AG10803 (cell line): ENCODE measurements at places on chromosomes 2 and 18.

GRCh38 chr2:29459445-29460179 lies 344.4 kb downstream of the CLIP4 start:
- peak; percentile 70 for DNase-seq

- DNase-seq: peak; percentile 93
Observed at GRCh38 chr2:67649331-67650261, 252.5 kb downstream of the ETAA1 start.

DNA sequence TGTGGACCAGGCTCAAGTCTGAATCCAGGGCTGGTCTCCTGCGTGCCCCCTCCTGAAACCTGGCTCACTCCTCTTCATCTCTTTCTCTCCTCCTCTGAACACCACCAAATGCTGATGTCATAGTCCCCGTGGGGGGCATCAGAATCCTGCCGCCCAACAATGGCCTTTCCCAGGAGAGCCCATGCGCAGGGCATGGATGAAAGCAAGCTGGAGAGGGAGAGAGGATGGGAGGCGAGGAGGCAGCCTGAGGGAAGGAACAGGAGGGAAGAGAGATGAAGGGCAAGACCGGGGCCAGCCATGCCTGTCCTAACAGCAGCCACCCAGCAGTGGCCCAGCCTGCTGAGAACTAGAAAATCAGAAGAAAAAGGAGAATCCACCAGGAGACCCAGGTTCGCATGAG lies 22.3 kb upstream of the LPIN1 start:
- DNase-seq: no peak

DNA sequence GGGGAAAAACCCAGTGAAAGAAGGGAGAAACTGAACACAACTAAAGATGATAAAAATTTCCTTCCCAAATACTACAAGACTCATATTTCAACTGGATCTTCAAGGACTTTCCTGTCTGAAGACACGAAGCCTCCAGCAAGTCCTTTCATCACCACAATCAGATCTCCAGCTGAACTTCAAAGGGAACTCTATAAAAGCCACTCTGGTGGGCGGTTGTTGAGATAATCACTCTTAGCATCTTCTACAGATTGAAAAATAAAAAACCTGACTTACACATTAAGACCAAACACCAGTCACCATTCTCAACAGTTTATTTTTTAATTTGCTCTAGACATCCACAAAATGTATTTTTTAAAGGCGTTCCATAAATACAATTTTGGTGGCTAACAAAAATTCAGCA lies 4.4 kb downstream of the REV1 start:
- no peak for DNase-seq

DNA sequence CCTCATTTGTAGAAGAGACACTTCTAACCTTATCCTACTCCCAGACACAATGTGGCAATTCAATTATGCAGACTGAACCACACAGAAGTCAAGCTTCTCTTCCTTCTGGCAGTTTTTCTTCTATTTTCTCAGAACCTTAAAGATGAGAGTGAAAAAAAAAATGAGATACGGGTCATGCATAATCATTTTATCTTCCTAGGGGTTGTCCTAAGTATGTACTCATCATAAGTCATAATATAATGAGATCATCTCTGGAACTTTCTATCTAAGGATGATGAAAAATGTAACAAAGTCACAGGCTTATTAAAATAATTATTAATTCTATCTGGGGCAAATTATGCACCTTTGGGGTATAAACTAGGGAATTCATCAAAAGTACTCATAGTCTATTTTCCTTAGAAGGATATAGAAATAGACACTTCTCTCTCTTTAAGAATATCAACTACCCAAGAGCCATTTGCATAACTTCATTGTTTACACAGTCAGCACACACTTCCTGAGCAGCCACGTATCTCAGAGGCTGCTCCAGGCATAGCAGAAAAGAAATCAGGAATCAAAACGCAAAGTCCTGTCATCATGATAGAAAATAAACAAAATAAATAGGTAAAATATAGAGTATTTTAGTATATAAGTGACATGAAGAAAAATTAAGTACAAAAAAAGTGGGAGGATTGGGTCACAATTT lies 345.9 kb upstream of the SPHKAP start:
- no peak for DNase-seq

- DNase-seq: peak; percentile 77
Observed at GRCh38 chr18:21191596-21192307, 50.3 kb upstream of the GREB1L start.

DNA sequence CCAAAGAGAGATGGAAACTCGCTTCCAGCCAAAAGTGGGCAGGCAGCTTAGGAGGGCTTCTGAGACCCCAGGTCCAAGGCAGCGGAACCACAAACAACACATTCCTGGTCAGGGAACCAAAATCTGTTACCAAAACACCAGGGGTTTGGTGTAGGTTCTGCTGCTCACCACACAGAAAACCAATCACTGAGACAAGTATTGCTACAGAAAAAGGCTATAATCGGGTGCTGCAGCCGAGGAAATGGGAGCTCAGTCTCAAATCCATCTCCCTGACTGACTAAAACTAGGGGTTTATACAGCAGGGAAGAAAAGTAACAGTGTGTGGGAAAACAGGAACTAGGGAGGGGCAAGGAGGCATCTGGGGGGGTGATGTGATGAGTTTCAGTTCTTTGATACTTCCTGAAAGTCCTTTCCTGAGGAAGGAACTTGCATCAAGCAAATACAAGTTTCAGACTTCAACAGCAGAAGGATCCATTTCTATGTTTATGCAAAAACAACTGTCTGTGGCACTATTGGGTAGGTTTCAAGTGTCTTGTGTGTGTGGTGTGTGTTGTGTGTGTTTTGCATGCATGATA lies 108.0 kb downstream of the FAM168B start:
- no peak for DNase-seq

DNA sequence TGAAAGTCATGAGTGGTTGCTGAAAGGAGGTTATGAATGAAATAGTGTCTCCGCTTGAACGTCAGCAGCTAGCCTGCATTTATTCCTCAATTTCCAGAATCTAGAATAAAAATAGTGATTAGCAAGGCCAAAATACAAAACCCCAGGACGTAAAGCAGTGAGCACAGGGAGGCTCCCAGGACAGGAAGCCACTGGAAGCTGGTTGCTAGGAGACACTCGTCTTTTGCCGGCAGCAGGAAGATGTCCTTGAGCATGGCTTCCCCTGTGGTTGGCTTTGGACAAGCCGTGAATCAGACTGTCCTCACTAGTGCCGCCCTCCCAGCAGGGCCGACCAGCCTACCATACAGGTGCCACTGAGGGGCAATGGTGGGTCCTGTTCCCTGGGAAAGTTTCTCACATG lies 374.4 kb downstream of the MTX2 start:
- no peak for DNase-seq

GRCh38 chr18:8301427-8302172 lies 307.6 kb upstream of the RAB12 start:
- peak; percentile 27 for DNase-seq

- no peak for DNase-seq
Observed at GRCh38 chr2:22821458-22821857, 563.5 kb upstream of the KLHL29 start.

- DNase-seq: no peak
Observed at GRCh38 chr2:183375821-183376220, 251.6 kb downstream of the NUP35 start.

- no peak for DNase-seq
Observed at GRCh38 chr2:86189782-86190416, 5.4 kb downstream of the IMMT start.

- DNase-seq: no peak
Observed at GRCh38 chr2:67642961-67643360, 245.8 kb downstream of the ETAA1 start.

DNA sequence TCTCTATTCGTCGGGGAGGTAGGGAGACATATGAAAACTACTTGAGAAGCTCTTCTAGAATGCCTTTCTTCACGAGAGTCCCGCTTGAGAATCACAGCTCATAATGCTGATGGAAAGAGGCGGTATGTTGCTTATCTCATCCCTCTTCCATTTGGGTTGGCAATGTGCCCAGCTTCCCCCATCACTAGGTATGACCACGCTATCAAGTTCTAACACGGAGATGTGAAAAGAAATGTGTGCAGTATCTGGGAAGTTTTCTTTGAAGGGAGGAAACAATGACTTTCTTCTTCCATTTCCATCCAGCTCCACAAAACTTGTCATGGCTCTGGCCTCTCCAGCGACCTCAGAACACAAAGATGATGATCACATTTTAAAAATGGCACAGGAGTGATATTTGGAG lies 742.4 kb downstream of the DCDC2C start:
- no peak for DNase-seq

GRCh38 chr2:5914811-5915611 lies 222.8 kb downstream of the SOX11 start:
- peak; percentile 58 for DNase-seq

DNA sequence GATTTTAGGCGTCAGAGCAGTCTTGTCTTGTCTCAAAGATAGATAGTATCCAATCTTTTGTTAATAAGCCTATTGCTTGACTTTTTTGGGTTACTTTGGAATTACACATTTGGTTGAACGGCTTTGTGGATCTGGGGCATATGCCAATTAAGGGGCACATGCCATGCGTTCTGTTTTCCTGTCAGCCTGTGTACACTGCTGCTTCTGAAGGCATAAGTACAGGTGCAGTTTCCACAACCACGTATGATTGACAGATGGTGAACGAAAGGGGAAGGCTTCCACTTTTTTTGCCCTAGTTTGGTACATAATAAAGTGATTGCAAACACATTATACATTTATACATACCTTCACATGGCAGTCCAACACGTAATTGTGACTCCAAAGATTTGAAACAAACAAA lies 102.3 kb downstream of the RAPH1 start:
- no peak for DNase-seq

GRCh38 chr2:145925591-145925990 lies 1405.7 kb upstream of the ZEB2 start:
- DNase-seq: no peak

DNA sequence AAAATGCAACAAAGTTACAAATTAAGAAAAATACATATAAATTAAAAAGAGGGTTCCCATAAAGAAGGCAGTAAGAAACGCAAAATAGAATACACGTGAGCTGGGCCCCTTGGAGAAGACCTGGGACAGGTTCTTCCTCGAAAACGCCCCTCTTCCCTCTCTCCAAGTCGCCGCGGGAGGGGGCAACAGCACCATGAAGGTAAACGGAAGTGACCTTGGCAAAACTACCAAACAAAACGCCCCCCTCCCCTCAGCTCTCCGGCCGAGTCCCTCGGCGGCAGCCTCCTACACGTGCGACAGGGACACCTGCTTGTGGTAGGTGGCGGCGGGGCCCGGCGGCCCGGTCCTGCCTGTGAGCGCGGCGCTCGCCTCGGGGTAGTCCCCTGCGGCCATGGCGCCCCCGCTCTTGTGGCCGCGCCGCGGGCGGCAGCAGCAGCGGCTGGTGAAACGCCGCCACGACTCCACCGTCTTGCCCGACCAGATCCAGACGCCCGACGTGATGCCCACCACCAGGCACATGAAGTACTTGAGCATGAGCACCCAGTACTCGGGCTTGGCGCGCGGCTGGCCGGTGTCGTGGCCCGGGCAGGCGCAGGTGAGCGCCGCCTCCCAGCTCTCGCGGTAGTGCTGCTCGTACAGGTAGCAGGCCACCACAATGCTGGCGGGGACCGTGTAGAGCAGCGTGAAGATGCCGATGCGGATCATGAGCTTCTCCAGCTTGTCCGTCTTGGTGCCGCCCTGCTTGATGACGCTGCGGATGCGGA lies 2.8 kb downstream of the FZD5 start:
- DNase-seq: no peak

DNA sequence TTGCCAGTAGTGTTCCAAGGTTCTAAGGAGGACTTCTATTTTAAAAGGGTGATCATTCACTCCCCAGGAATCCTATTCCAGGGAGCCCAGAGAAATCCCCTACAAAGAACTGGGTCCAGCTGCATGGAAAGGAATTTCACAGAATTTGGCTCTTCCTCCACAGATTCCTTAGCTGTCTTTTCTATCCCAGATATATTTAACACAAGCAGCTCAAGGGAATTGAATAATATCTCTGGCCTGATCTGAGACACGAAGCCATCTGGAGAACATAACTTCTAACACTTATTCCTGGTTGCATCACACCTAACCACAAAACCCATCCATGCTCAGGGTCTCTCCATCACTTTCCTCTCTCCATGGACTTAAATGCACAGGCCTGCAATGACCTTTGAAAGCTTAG lies 306.7 kb upstream of the ACVR2A start:
- peak; percentile 96 for DNase-seq

- DNase-seq: peak; percentile 94
Observed at GRCh38 chr2:28395334-28396061, 2.8 kb downstream of the FOSL2 start.

DNA sequence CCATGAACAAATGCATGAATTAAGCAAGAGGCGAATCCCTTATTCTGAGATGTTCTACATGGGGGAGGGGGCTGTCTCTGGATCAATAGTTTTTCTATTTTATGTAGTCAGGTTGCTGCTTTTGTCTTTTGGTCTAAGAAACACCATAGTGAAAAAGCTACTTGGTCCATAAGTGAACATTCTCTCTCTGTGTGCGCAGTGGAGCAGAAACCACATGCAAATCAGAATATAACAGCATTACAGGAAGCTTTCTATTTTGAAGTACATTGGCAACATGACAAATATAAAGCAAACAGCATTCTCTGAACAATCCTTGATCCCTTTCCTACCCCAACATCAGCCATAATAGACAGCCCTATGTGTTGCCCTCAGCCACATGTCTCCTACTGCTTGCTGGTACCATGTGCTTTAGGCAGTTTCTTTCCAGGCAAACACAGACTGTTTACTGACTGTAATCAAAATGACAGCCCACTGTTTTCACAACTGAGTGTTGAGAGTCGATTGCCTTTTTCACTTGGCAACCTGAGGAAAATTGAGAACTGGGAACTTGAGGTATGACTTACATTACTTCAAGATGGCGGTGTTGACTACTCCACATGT lies 10.6 kb downstream of the SCN3A start:
- no peak for DNase-seq

DNA sequence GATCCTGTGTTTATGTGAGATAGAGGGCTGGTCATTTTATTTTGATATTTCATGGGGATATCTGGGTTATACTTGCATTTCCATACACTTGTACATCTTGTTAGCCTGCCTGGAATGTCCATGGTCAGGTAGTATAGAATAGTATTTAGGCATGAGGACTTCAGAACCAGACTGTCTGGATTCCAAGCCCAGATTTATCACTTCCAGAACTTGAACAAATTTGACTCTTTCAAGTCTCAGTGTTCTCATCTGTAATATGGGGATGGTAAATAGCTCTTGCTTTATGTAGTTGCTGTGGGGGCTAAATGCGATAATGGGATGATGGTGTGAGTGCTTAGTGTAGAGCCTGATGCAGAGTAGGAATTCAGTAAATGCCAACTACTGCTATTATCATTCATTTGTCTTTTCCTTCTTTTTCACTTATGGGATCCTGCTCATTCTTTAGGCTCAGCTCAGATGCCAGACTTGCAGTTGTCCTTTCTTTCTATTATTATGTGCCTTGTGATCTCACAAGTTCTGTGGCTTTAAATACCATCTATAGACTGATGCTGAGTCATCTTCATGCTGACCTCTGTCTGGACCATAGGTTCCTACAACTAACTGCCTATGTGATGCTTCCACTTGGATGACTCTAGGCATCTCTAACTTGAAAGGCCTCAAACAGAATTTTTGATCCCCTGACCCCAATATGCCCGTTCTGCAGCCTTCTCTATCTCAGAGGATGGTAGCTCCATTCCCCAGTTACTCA lies 67.4 kb downstream of the POLE4 start:
- no peak for DNase-seq

GRCh38 chr2:205837663-205838062 lies 155.4 kb downstream of the NRP2 start:
- DNase-seq: no peak

GRCh38 chr2:24509425-24509824 lies 18.4 kb downstream of the NCOA1 start:
- DNase-seq: no peak

GRCh38 chr2:206831442-206831995 lies 66.1 kb downstream of the FASTKD2 start:
- DNase-seq: no peak
